ENCODE measurements at places on chromosomes 4 and X.

DNA sequence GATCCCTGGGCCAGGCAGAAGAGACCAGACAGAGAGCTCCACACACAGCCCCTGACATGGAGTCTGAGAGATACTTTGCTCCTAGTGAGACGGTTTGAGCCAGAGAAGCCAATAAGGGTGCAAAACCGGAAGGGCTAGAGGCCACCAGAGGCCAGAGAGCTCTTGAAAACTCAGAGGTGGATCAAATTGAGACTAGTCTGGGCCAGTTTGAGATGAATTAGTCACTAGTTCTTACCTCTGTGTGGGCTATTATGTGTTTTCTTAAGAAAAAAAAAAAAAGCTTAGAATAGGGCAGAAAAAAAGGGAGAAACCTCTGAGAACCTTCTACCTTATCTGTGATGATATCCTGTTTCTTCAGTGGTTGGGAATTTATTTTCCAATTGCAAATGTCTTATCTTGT, 110.4 kb upstream of the EDNRA start:
- peak; percentile 46 for DNase-seq

DNA sequence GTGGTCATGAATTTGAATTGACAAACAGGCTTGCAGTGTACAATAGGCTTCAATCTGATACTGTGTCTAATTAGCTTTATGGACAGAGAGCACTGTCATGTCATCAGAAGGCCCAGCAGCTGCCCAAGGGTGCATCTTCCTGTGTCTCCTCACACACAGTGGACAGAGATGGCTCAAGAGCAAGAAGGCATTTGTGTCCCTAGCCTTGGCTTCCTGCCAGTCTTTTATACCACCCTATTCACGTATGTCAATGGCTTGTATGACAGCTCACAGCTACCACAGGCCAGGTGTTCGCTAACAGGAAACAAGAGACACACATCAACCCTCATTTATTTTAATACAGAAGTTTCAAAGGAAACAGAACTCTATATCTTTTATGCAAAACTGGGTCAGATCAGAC, 874.0 kb upstream of the AGA start:
- DNase-seq, result no peak

DNA sequence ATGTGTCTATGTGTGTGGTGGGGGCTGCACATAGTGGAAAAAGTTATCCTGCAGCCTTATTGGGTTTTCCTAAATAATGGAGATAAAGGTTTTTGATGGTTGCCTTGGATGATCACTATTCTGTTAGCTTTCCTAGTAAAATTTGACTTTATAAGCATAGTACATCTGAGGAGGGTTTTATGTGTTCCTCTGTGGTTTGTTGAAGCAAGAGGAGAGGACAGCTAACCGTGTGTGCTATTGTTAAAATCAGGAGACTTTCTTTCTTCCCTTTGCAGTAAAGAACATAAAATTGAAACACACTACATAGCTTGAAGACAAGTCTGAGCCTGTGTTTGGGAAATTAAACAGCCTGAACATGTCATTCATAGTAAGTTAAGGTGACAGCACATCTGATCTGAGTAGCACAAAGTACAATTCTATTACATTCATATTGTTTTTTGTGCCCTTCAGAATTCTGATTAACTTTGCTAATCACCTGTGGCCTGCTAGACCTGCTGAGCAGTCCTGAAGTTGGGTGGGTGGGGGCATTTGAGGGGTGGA, 36.8 kb downstream of the C4orf51 start:
- no peak for DNase-seq

GRCh38 chrX:151536571-151536970, 26.9 kb upstream of the PASD1 start:
- no peak for DNase-seq

DNA sequence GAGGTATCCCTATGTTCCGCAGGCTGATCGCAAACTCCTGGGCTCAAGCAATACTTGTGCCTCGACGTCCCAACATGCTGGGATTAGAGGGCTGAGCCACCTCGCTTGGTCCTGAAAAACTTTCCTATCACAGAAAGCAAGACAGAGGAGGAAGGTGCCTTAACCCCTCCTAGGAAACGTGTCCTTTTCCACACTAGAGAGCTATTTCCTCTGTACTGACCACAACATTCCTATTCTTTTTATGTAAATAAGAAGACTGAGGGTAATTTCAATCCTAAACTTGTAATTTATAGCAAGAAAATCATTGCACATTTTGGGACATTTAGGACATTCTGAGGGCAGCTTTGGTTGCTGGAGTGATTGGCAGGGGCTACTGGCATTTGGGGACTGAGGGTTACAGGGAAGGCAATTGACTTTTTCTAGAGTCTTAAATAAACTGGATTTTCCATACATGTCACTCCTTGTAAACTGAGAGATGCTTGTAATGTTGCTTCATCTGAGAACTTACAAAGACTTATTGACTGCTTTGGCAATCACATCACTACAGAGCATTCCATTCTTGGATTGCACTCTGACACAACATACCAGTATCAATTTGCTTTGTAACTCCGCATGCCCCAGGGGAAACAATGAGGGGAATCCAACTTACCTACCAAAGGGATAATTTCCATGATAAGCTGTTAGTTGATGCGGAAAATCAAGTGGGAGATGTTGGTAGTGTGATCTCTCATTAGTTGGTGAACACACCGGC, 15.6 kb downstream of the XAGE3 start:
- DNase-seq, result no peak

- no peak for DNase-seq
These were observed 1.4 kb downstream of the APLN start for GRCh38 chrX:129653181-129653970.

DNA sequence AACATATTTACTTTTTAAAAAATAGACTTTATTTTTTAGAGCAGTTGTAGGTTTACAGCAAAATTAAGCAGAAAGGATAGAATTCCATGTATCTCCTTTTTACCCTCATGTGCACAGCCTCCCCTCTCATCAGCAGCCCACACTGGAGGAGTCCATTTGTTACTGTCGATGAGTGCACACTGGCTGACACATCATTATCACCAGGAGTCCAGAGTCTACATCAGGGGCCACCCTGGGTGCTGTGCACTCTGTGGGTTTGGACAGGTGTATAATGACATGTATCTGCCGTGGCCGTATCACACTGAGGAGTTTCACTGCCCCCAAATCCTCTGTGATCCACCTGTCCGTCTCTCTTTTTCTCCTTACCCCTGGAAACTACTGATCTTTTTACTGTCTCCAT, 26.3 kb downstream of the TBC1D14 start:
- DNase-seq, result no peak

DNA sequence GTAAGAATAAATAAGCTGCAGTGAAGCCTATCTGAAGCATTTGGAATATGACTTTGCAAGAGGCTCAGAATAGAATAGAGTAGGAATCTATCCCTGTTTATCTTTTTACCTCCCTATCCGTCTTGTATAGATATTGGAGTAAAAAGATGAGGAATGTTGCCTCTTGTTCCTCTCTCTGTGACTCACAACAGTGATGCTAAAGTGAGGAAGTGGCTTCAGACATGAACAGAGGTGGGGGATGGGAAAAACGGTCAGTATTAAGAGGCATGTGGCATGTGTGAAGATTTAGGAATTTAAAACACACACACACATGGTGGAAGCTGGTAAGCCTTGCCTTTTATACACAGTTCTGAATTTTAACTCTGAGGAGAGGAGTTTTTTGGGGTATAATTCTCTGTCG, 3.8 kb upstream of the DCAF4L1 start:
- DNase-seq, result peak; percentile 17

DNA sequence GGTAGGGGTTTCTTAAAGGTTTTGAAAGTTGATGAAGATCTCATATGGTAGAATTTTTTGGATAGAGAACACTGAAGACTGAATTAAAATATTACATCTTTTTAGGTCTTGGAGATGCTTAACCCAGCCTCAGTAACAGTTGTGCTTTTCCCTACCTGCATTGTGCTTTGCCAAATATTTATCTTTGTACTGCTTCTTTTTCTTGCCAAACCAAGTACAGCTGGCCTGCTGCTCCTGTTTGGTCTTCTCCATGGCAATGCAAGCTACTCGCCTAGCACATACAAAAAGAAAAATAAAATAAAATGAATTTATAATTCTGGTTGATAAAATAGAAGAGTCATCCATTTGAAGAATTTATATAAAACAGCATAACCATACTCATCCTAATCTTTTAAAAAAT, 95.4 kb downstream of the NYX start:
- DNase-seq, result peak; percentile 50

GRCh38 chrX:13994104-13994503, 35.6 kb downstream of the GEMIN8 start:
- no peak for DNase-seq

GRCh38 chr4:8351931-8352367, 82.4 kb downstream of the HTRA3 start:
- no peak for DNase-seq

GRCh38 chr4:18976884-18977283, 955.3 kb upstream of the LCORL start:
- DNase-seq, result no peak

Measured in NCI-H226 (cell line).